ENCODE measurements at places on chromosomes 1 and 21.

GRCh38 chr21:41929248-41929647, 24.6 kb downstream of the C2CD2 start:
- no peak for DNase-seq

- no peak for DNase-seq
Measured at GRCh38 chr1:177423090-177423489, 252.3 kb downstream of the BRINP2 start.

DNA sequence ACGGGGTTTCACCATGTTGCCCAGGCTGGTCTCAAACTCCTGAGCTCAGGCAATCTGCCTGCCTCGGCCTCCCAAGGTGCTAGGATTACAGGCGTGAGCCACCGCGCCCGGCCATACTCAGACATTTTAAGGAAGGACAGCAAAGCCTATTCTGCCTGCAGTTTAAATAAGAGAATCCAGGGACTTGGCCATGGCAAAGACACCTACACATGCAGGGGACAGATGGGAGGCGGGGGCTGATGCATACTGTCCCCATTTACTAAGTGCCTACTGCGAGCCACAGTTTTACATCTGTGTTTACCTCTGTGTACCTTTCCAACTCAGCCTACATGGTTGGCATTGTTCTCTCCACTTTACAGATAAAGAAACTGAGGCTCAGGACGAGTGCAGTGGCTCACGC, 25.4 kb downstream of the LDLRAD2 start:
- no peak for DNase-seq

GRCh38 chr1:196308176-196308575, 300.1 kb downstream of the KCNT2 start:
- DNase-seq, result no peak

GRCh38 chr1:54584575-54584974, 36.5 kb downstream of the ACOT11 start:
- DNase-seq, result no peak

DNA sequence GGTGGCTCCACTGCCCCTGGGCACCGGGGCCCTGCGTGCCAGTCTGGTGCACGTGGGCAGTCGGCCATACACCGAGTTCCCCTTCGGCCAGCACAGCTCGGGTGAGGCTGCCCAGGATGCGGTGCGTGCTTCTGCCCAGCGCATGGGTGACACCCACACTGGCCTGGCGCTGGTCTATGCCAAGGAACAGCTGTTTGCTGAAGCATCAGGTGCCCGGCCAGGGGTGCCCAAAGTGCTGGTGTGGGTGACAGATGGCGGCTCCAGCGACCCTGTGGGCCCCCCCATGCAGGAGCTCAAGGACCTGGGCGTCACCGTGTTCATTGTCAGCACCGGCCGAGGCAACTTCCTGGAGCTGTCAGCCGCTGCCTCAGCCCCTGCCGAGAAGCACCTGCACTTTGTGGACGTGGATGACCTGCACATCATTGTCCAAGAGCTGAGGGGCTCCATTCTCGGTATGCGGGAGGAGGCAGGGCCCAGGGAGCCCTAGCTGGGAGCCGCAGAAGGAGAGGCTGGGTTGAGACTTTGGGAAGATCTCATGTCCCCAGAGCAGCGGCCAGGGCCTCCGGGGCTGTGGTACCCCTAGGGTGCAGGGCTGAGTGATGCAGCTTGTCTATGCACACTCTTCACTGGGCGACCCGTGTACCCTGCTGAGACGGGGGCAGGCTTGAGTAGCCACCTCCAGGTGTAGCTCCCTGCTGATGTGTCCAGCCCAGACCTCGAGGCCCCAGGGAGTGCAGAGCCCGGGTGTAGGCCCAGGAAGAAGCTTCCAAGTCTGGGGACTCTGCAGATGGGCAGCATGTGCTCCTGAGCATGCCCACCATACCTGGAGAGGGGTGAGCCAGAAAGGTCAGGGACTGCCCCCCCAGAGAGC, 1.8 kb downstream of the VWA1 start:
- no peak for DNase-seq

DNA sequence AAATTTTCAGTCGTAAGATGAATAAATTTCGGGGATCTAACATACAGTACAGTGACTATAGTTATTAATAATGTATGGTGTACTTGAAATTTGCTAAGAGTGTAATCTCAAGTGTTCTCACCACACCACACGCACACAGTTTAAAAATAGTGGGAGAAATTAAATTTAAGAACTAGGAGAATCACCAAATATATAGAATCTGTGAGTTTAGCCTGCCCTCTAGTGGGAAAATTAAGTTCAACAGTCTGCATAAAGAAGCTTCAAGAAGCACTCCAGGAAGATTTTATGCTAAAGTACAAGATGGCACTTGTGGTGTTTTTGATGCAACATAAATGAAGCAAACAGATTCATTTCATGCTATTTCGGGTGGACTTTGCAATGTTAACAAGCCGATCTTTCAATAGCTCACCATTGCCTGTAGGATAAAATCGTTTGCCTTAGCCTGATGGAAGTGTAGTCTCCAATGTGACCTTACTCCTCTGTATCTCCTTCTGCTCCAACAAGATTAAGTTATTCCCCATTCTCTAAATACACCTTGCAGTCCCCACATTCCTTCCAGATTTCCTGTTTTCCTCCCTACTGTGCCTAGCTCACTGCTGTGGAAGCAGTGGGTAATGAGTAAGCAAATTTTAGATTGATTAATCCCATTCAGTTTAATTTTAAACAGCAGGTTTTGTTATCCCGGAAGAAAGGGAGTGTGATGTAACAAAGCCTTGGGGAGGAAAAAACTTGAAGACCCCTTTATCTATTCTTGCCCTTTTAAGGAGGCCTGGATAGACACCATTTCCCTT, 8.7 kb upstream of the PIK3C2B start:
- peak; percentile 27 for DNase-seq

GRCh38 chr21:30480145-30480544, at the start of gene KRTAP19-1:
TSS of gene KRTAP19-1 (minus strand) at chr21:30480367. CDS start at chr21:30480317, 50 bp downstream.
- no peak for DNase-seq

DNA sequence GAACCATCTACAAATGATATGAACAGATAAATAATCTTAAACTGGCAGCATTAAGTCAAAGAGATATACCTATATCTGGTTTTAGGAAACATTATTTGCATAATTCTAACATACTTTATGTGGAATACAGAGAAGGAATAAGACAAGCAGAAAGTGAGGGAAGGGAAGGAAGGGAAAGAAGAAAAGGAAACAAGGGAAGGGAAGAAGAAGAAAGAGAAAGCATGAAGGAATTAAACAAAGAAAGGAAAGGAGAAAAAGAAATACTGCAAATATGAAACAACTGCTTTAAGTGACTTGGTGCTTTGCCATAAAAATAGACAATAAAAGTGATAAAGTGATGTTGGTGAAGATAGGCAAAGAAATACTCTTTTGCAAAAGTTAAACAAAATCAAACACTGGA, 20.1 kb downstream of the SCMH1 start:
- DNase-seq, result no peak

All from urothelium cell line (cell line).